ENCODE measurements at places on chromosomes 11 and 22.

DNA sequence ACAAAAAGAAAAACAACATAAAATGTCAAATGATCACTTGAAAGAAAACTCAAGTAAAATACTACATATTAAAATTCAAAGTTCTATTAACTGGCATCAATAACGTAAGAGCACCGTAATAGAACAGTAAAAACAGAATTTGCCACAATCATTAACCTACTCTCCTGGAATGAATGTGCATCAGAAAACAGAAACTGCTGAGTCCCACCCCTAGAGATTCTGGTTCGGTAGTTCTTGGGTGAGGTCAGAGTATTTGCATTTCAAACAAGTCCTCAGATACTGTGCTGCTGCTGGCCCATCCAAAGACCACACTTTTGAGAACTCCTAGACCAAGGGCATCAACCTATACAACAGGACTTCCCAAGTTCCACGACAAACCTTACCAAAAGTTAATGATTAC lies 23.5 kb downstream of the PITPNB start:
- no peak for DNase-seq

GRCh38 chr11:65538915-65539743 lies 14.2 kb downstream of the SCYL1 start:
- no peak for DNase-seq

GRCh38 chr11:117888139-117888566 lies 11.7 kb upstream of the FXYD6 start:
- no peak for DNase-seq

GRCh38 chr11:61477727-61478148 lies 30.8 kb upstream of the LRRC10B start:
- DNase-seq: peak; percentile 44

- DNase-seq: no peak
Observed at GRCh38 chr22:24444251-24444650, 16.9 kb downstream of the ADORA2A start.

GRCh38 chr11:32902089-32902665 lies 9.6 kb downstream of the QSER1 start:
- DNase-seq: no peak

DNA sequence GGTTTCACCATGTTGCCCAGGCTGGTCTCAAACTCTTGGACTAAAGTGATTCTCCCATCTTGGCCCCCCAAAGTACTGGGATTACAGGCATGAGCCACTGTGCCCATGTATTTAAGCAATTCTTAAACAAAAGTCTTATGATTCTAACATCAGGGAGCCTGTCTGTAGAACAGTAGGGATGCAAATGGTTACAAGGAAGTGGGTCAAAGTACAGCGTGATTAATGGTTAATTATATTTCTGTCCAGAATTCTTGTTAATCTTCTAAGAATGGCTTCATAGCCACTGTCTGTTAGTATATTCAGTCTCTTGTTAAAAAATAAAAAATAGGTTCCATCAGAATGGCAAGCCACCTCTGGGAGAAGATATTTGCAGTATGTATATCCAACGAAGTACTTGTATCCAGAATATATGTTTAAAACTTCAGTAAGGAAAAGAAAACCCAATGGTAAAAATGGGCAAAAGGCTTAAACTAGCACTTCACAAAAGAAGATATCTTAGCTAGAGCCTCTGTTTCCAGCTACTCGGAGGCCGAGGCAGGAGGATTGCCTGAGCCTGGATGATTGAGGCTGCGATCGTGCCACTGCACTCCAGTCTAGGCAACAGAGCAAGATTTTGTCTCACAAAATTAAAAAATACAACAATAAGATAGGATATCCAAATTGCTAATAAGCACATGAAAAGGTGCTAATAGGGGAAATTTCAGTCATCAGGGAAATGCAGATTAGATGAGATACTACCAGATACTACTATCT lies 22.9 kb downstream of the ATG13 start:
- DNase-seq: no peak

GRCh38 chr22:25482868-25483639 lies 81.4 kb upstream of the GRK3 start:
- DNase-seq: no peak

GRCh38 chr11:80841675-80842074 lies 1400.8 kb upstream of the TENM4 start:
- no peak for DNase-seq

GRCh38 chr11:27075655-27076054 lies 35.0 kb downstream of the BBOX1 start:
- no peak for DNase-seq

GRCh38 chr11:85299258-85299942 lies 327.7 kb downstream of the DLG2 start:
- DNase-seq: no peak

DNA sequence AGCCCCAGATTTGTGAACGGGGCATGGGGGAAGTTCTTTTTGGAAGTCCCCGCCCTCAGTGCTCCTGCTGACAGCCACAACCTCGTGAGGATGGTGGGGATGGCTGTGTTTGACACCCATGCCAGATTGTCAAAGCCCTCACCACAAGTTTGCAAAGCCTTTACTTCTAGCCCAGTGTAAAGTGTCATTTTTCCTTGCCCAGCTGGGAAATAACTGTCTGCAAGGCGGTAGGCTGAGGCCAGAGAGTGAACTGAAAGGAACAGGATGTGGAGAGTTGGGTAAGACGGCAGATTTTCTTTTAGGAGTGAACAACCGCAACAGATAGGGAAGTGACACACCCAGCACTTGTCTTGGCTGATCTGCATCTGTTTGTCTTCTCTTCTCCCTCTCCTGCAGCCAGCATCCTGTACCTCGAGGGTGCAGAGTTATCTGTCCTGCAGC lies 13.6 kb downstream of the IL17RA start:
- DNase-seq: no peak

DNA sequence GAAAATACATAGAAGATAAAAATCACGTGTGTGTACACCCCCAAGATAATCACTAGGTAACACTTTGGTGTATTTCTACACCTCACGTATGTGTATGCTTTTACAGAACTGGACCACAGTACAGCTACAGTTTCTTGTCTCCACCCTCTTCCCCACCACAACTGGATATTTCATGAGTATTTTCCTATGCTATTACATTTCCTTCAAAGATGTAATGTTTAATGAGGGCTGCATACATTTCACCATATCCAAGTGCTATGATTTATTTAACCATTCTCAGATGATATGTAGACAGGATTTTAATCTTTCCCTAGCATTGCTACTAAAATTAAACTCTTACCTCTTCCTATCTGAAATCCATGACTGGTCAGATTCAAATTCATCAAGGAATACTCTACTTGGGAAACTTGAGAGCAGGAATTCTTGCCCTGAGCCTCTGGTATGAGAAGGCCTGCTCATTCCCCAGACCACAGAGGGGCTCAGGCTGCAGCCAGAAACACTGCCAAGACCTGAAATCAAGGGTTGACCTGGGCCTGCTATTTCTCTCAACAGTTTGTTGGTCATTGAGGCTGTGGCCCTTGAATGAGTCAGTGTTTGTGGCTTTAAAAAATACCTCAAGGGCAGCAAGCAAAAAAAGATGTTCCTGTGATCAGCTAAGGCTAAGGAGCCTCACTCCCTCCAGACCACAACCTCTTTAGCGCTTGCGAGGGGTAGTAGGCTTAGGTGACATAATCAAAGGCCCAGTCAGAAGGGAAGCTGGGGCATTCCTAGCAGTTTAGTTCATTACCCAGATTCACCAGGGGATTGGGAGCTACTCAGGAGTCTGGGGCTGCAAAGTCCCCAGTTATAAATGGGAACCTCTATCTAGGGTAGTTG lies 55.5 kb downstream of the ABTB2 start:
- DNase-seq: no peak

- DNase-seq: no peak
Observed at GRCh38 chr11:1573903-1574237, 1.8 kb upstream of the DUSP8 start.

Data from naive B cell (primary cell).